HL-60 (cell line): ENCODE measurements at places on chromosomes 13 and 19.
A peak's percentile ranks its signal among the peaks of the same experiment; 100 is the strongest.

DNA sequence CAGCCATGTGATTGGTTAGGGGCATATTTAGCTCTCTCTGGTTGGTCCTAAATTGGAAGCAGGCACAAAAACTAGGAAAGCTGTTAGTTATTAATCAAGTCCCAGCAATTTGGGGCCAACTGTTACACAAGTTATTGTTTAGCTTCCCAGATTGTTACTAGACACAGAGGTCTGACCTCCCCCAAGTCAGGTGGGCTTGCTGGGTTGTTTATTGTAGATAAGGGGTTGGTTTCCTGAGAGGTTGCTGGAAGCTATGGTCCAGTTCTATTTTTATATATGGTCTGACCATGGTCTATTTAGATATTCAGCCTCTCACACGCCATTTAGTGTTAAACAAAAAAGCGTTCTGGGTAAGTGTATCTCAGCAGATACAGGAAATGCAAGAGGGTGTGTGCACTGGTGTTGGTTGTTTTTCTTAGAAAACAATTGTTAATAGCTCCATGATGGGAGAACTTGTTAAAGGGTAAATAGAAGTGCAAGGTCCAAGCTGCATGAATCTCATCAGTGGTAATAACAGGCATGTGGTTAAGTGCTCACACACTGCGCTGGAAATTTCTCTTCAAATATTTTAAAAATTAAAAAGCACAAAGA lies 150.0 kb downstream of the RAP2A start:
- DNase-seq, result no peak

- DNase-seq, result no peak
Measured at GRCh38 chr13:23069566-23069965, 111.2 kb upstream of the SGCG start.

DNA sequence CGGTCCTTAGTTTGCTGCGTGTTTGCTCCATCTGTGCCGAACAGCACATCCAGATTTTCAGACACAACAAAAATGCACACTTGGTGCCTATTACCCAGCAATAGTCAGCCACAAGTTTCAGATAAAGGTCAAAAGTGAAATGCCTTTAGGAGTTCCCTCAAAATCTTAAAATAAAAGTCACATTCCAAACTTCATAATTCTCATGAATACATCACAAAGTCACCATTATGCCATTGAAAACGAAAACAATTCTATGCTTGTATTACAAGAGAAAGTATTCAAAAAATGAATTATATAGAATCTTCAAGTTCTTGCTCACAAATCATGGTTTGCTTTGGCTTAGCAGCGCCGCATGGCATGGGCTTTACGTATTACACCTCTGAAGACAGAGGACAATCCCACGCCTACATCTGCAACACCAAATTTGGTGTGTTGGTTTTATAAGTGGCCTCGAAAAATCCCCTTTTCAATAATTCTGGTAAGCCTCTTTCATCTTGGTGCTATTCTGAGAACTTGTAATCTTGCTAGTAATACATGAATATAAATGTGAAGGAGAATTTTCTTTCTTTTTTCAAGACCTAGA lies 26.6 kb downstream of the COL4A1 start:
- DNase-seq, result no peak

DNA sequence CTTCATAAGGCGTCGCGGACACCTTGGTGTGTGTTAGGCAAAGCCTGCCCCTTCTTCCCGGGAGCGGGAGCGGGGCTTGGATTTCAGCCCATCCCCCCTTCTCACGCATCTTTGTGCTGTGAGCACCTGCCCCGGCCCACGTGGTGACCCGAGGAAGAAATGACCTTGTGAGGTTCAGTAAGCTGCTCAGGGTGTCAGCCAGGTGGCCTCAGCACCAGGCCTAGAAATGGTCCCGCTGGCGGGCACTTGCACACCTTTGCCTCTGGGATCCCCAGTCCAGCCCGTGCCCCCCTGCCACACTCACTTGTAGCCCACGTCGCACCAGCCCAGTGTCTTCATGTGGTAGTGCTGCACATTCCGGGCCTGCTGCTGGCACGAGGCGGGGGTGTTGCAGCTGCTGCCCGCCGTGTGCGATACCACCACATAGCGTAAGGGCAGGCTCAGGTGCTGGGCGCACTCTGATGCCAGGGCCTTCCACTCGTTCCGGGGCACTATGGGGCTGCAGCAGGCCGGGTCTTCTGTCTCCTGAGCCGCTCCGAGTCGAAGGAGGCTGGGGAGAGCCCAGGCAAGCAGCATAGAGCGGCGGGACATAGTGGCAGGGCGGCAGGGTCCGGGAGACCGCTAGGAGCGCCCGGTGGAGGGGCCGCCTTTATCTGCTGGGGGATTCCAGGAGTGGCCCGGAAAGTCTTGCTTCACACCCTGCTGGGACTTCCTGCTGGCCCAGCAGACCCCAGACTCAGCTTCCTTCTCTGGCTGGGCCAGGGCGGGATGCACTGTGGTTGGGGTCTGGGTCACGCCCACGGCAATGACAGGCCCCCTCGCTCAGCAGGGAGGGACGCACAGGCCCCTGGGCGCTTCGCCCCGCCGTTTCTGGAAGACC lies at the start of gene PGLYRP1:
PGLYRP1 (minus strand) TSS at position 623 of the 880 bp plus-strand sequence; CDS start at position 591, 32 bp downstream.
- DNase-seq, result peak; percentile 9

GRCh38 chr13:95474992-95475391 lies 77.5 kb upstream of the CLDN10 start:
- DNase-seq, result no peak

DNA sequence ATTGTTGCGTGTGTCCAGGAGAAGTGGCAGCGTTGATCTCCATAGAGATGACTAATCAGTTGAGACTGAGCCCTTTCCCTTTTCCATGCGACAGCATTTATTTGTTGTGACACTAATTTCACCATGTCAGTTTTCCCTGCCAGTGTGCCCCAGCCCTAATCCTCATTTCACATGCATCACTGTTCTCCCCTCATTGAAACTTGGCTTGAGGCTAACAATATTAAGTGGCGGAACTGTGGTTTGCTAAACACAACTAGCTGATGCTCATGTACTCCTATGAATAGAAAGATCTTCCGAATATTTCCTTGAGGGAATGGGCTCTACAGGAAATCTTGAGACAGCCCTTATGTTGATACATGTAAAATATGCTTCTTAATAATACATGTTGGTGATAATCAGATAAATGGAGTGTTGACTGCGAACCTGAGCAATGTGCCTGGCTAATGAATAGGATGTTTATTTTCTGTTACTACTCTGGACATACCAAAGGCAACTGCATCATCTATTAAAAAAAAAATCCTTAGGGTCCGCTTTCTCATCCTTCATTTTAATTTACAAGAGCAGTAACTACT lies 258.6 kb downstream of the ATP8A2 start:
- DNase-seq, result no peak

- no peak for DNase-seq
Measured at GRCh38 chr19:41936416-41936850, 8.2 kb upstream of the ERFL start.

GRCh38 chr19:28330831-28331230 lies 882.1 kb downstream of the UQCRFS1 start:
- DNase-seq, result no peak

GRCh38 chr19:12800923-12801465 lies 606 bp downstream of the PRDX2 start:
- DNase-seq, result no peak

- DNase-seq, result no peak
Measured at GRCh38 chr19:45238556-45238955, 6.7 kb downstream of the EXOC3L2 start.

- no peak for DNase-seq
Measured at GRCh38 chr19:1244693-1245451, 3.3 kb downstream of the ATP5F1D start.

GRCh38 chr13:32164622-32165268 lies 133.2 kb downstream of the FRY start:
- peak; percentile 45 for DNase-seq

- DNase-seq, result no peak
Measured at GRCh38 chr19:33063356-33063752, 1.3 kb downstream of the RHPN2 start.

- no peak for DNase-seq
Measured at GRCh38 chr13:24226762-24227161, 66.2 kb downstream of the SPATA13 start.

GRCh38 chr19:4541114-4541805 lies 1.4 kb upstream of the LRG1 start:
- peak; percentile 86 for DNase-seq
